ENCODE measurements at places on chromosomes 16 and 17.

GRCh38 chr17:48439875-48440505, 10.0 kb upstream of the SKAP1 start:
- no peak for DNase-seq

GRCh38 chr17:43330876-43331639, 67.7 kb upstream of the ARL4D start:
- DNase-seq, result no peak

GRCh38 chr17:64784353-64785010, 122.4 kb upstream of the SMURF2 start:
- DNase-seq, result peak; percentile 49

DNA sequence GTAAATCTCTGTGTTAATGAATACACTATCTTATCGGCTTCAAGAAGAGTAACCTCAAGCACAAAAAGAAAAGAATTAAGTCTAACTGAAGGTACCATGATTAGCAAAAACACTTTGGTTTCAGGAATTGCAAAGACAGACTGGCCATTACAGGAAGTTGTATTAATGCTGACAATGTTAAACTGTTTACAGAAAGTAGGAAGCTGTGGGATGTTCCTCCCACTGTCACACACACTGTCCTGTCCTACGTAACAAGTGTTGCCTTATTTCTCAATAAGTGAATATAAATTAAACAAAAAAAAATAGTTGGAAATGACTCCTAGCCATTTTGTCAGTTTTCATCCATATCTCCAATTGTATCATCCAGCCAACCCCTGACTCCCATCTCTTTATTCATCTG, 8.6 kb downstream of the GNA13 start:
- DNase-seq, result peak; percentile 86

- DNase-seq, result no peak
These were observed 23.1 kb upstream of the TMEM94 start for GRCh38 chr17:75433218-75433783.

DNA sequence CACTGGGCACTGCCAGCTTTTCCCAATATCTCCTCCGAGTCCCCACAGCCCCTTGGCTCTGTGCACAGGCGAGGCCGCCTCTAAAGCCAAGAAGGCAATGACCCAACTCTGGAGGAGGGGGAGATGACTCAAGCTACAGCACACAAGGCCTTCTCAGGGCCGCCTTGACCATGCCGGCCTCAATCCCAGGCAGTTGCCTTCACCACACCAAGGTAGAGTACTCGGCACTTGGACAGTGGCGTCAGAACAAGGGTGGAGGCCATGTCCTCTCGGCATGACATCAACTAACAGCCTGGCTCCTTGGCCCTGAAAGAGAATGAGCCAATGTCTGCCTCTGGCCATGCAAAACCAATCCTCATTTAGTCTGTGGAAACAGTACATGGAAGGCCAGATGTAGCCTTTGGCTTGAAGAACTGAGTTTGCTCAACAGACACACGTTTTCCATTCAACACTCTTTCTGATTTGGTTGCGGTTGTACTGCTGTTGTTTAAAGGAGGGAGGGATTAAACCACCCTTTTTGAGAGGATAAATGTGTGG, 139.6 kb downstream of the XYLT1 start:
- DNase-seq, result no peak

- DNase-seq, result no peak
These were observed 398.4 kb upstream of the HSBP1 start for GRCh38 chr16:83409347-83409746.

DNA sequence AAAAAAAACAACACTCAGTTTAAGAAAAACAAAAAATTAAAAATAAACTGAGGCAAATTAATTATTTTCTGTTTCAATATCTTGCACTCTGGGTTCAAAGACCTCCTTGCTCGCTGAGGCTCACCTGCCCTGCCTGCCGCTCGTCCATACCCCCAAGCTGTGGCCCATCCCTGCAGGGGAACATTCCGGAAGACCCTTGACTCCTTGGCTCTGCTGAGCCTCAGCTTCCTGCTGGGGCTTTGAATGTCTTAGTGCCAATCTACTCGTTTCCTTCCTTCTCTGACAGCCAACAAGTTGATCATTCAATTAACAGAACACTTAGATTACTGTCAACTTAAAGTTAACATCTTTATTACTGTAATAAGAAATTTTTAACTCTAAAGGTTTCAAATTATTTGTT, 24.3 kb downstream of the G6PC1 start:
- no peak for DNase-seq

DNA sequence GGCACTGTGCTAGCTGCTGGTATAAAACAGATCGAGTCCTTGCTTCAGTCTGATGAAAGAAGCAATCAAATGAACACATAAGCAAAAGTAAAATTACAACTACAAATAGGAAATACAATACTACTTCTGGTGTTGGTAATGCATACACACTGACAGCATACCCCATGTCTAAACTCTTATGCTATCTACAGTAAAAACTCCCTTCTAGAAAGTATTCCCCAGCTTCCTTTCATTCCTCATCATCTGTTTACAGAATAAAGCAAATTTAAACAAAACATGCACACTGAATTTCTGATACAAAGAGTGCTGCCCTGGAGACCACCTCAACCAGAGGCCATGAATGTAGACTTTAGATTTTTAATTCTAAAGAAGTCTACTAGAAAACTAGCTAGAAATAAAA, 109.6 kb downstream of the SSH2 start:
- DNase-seq, result no peak

GRCh38 chr17:57945996-57946797, 9.0 kb downstream of the CUEDC1 start:
- DNase-seq, result peak; percentile 50

- no peak for DNase-seq
These were observed 63.9 kb upstream of the DNAJA2 start for GRCh38 chr16:47037396-47037745.

Data from suppressor macrophage treated with lipopolysaccharide for 4 hours (primary cell).